ENCODE measurements at places on chromosomes 4 and X.

GRCh38 chr4:184792950-184793555, 32.7 kb downstream of the ACSL1 start:
- DNase-seq = peak; percentile 19

DNA sequence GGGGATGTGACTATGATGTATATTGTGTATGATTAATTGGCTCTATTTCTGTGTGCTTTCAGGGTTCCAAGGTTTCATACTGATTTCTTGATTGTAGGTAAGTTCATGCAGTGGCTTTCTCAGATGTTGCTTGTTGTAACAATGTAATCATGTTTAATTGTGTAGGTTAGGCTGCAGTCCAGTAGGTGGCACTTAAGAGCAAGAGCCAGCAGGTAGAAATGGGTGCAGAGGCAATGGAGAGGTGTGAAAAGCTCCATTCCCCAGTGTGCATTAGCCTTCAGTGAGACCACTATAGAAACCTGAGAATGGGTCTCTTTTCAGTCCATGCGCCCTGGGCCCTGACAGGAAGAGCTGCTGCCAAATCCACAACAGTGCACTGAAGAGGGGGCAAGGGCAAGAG, 28.2 kb downstream of the DCAF12L2 start:
- DNase-seq = no peak

DNA sequence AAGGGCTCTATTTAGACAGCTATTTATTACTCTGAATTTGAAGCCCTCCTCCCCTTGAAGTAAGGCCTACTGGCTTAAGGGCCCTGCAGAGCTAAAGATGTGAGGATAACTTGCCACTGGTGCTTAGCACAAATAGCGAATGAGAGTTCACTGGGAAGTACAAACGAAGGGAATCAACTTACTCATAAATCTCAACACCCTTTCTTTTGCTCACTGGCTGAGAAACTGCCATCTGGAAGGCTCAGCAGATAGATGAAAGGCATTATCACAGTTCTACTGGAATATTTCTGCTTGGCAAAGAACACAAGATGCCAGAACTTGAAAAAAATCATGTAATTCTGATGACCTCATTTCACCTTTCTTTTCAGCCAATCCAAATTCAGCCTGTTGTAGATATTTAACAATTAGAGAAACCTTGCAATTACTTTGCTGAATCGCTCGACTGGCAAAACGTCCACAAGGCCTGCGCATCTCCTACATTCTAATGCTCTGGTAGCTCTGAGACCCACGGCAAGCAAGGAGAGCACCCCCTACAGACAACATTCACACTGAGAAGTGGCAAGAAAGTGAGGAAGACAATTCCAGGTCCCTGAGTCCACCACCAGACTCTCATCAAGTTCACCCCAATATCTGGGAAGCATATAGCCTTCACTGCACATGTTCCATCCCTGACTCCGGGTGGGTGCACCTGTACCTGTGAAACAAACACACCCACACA, 27.5 kb downstream of the TSPAN5 start:
- no peak for DNase-seq

GRCh38 chrX:131061306-131061705, 3.2 kb downstream of the ARHGAP36 start:
- no peak for DNase-seq

DNA sequence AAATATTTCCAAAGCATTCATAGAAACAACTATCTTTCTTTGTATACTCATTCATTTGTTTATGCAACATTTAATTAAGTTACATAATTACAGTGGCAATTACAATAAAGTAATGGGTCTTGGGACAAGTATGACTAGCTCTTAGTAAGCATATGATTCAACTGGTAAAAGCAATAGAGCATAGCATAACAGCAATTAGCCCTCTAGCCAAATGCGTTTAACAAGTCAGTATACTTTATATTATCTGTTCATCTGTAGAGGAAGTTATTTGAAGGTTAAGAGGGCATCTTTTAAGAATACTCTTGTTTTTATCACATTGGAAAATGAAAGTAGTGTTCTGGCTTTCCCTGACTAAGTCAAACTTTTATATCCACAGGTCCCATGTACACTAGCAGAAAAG, 198.1 kb upstream of the UGT8 start:
- no peak for DNase-seq

DNA sequence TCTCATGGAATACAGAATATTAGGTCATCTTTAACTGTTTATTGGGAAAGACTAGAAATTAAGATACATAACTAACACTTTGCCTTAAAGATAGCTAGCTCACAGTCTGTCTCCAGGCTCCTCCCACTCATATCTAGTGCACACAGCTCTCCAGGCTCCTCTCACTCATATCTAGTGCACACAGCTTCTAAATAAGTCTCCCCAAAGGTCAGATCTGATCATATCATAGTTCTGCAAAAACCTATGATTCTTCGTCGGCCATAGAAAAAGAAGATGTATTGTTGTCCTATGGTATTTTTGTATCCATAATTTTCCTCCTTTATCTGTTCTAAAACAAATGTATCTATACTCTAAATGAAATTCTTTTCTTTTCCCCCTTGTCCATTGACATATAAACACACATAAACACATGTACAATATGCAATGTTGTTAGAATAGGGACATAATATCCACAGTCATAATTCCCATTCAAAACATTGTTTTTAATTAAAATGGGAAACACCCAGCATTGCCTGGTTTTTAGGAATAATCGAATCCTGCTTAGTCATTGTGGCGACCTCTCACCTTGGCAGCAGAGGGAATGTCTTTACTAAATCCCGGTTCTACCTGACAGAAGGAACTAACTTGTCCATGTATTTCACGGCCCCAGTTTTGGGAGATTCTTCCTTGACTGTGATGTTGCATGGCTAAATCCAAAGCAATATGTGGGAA, 1282.0 kb downstream of the PCDH7 start:
- DNase-seq = no peak

- DNase-seq = no peak
Measured at GRCh38 chr4:176642472-176642871, 150.2 kb downstream of the VEGFC start.

DNA sequence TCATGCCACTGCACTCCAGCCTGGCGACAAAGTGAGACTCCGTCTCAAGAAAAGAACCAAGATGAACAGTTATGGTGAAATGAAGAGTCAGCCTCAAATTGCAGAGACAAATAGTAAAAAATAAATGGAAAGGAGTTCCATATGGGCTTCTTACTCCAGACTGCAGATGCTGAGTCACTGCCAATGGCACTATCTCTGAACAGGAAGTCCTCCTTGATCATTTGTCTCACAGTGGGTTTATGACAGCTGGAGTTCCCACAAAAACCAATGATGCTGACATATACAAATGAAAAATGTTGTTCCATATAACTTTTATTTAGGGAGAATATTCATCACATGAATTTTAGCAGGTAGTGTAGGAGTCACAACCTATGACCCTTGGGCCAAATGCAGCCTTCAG, 631.6 kb downstream of the PCDH18 start:
- no peak for DNase-seq

GRCh38 chr4:38674258-38675144, 10.5 kb downstream of the KLF3 start:
- DNase-seq = no peak

DNA sequence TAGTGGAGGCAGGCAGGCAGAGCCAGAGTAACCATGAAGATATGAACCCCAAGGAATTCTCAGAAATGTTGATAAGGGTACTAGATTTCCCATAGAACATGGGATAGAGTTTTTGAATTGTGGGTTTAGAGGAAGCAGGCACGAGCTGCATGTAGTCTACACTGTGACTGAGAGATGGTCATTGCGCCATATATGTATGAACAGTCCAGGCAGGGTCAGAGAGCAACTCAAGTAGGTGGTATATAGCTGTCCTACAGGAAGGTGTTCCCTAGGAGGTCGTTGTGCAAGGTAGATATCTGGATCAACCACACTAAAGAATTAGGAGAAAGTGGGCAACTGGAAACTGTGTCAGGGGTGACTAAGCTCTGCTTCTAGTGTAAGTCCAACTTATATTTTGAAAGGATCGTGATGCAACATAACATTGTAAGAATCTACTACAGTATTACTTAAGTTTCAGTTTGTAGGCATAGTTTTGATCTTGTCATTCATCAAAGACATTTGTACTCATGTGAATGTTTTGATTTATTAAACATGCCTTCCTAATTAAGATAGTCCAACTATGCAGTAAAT, 94.6 kb downstream of the HPGD start:
- no peak for DNase-seq

DNA sequence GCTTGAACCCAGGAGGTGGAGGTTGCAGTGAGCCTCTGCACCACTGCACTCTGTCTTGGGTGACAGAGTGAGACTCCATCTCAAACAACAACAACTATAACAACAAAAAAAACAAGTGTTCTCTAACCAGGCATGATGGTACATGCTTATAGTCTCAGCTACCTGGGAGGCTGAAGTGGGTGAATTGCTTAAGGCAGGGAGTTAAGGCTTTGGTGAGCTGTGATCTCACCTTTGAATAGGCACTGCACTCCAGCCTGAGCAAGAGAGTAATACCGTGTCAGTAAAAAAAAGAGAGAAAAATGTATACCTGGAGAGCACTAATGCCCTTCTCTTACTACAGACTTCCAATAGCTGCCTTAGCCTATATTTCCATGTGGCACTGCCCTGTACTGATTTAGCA, 18.9 kb upstream of the USP9X start:
- DNase-seq = no peak

GRCh38 chr4:63937961-63938360, 471.3 kb downstream of the TECRL start:
- no peak for DNase-seq

DNA sequence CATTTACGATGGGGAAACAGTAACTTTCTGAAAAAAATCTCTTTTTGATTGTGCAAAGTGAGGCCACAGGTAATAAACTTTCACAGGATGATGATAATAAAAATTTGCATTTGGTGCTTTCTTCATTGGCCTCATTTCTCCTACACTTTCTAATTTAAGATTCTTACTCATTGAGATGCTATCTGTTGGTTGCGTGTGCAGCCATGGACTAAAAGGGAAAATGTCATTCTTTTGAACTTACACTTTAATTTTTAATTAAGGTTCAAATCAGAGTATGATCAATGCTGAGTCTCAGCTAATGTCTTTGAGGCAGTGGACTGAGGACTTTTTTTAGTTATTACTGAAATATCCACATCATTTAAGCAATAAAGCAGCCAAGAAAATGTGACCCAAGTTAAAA, 87.6 kb downstream of the SEL1L3 start:
- no peak for DNase-seq

DNA sequence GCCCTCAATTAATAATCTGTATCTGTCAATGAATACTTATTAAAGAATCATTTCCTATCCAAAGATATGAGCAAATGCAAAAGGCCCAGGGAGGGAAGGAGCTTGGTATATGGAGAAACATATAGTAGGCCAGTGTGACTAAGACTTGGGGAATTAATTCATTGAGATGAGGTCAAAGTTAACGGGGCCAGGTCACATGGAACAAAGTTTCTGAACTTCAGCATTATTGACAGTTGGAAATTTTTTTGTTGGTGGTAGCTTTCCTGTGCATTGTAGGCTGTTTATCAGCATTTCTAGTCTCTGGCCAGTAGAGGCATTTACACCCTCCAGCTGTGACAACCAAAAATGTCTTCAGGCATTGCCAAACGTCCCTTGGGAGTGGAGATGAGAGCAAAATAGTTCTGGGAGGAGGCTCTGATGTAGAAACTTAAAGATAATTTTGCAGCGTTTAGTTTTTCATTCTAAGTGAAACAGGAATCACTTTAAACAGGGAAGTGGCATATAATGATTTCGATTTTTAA, 202.0 kb downstream of the SLC4A4 start:
- DNase-seq = no peak

DNA sequence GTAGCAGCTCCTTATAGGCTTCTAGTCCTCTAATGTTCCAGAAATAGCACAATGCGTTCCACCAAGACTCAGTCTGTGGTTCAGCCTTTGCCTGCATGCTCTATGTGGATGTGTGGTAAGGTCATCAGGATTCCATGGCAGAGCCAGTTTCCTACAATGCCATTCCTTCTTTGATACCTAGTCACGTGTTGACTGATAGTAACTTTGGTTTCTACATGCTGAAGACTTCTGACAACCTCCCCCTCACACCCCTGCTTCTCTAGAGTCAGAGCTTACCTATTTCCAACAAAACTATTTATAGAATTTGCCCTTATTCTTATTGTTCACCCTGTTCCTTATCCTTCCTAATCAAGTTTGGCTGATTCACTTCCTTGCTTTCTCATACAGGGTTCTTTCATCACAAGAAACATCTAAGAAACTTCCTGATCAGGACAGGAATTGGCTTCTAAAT, 81.1 kb downstream of the CT47B1 start:
- DNase-seq = no peak

DNA sequence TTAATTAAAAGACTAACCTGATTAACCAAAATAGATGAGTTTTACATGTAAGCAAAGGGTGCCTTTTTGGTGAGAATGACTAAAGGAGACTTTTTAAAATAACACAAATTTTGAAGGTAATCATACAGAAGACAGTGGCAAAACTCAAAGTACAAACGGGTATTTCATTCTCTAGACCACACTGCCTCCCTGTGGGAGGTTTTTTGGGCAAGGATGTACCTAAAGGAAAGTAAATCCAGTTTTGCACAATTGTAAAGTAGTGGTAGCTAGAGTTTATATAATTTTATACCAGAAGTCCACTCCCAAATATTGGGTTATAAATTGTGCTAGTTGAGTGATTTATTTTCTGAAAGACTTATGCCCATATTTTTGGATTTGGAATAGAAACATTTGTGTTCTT, 201.0 kb downstream of the PAPSS1 start:
- DNase-seq = peak; percentile 9

DNA sequence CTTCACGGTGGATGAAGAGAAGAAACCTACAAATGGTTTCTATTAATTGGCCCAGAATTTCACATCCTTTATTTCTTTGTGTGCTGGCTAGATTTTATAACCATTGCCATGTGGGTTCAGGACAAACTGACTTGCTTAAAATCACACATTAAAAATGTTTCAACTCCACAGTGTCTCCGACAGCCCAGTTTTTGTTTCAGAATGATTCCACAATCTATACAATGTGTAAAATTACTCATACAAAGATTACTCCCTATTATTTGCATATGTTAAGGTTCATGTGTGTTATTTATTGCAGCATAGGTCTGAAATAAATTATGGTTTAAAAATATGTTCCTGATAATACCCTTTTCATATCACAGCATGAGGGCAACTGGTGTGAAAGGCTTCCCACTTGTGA, 20.6 kb downstream of the DCHS2 start:
- DNase-seq = no peak

All from HS-27A (cell line).